ENCODE measurements at places on chromosomes 4 and X.

DNA sequence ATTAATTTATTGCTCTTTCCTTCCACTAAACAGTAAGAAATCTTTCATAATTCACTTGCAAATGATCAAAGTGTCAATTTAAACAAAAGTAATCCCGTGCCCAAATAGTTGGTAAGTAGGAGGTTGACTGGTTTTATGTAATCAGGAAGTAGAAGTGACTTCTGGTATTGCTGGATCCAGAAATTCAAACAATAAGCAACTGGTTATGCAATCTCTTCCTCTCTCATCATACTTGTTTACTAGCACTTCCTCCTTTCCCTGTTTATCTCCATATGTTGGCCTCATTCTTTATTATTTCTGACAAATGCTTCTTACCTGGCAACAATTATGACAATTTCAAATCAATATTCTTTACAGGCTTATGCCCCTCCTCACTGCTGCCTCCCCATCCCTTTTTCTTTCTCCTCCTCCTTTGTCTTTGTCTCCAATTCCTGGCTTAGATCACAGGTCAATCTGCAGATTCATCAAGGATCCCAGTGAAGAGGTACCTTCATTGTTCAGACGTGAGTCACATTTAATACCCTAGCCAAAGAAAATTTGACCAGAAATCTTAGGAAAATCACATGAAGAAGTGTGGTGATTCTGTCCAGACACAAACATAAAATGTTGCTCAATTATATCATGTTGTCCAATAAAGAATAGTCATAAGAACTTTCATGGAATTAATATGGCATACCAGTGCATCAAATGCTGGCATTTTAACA lies 323.2 kb upstream of the PCDH7 start:
- no peak for DNase-seq

DNA sequence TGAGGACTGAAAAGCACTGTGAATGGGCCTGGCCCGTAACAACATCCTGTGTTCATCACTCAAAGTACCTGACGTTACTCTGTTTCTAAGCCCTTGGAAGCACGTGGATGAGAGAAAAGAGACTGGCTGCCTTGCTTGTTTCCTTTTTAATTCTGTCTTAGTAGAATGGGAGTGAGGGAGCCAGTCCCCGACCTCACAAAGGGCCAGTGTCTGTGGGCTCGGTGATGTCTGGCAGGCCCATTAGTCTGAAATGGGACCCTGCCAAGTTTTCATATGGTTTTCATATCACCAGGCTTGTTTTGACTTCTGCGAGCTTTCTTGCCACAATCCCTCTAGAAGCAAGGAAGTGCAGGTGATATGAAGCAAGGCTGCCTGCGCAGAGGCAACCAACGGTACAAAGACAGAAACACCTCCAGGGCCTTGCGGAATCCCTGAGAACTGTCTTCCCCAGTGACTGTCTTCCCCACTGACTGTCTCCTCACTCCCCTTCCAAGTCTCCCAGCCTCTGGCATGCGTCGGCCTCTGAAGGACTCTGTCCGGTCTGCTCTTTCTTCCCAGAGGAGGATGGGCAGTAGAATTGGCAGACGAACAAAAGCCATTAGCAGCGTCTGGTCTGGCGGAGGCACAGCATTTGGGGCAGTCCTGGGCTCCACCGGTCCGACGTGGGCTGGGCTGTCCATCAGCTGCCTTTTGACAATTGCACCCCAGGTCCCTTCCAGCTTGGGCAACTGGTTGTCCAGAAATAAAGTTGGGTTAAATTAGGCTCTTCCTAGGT lies 20.2 kb upstream of the RASL11B start:
- no peak for DNase-seq

DNA sequence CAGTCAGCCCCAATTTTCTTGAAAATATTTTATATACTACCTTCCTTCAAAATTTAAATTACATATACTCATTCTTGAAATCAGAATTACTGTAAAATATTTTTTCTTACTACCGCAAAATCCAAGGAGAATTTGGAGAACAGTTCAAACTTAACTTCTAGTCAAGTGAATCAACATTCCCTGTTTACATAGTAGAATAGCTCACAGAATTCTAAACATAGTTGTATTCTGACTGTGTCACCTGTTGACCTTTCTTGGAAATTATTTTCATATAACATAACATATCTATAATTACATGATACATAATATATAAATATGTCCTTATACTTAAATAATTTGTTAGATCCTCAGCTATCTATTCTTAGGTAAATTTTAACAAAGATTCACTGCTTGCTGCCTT lies 31.0 kb upstream of the FGF5 start:
- no peak for DNase-seq

GRCh38 chrX:68719904-68720614 lies 72.6 kb downstream of the STARD8 start:
- no peak for DNase-seq

DNA sequence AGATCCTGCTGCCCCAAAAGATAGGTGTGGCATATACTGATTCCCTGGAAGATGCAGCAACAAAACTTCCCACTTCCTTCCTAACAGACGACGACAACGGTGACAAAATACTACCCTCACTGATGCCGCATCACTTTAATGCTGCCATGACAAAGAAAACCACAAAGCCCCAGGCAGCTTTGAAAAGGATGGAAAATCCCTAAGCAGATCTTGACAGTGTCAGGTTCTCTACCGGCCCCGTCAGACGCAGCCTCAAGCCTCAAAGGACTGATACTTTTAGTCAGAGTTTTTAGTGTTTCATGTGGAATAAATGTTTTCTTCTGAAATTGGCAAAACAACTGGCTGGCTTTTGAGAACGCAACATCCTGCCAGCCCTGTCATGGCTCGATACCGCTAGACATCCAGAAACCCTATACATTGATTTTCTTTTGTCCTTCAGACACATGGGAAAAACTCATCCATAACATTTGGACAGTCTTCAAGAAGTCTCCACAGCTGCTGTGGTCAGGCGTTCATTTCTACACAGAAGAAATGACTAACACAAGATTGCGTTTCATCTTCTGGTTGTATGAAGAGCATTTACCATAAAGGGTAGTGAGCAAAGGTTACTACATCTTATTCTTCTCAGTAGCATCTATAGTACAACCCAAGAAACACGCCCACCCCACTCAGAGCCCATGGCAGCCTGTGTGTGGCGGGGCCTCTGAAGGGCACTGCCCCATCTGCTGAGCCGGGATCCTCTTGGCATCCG lies 60.1 kb downstream of the GATB start:
- DNase-seq, result no peak

GRCh38 chr4:27692158-27692557 lies 831.5 kb downstream of the STIM2 start:
- no peak for DNase-seq

DNA sequence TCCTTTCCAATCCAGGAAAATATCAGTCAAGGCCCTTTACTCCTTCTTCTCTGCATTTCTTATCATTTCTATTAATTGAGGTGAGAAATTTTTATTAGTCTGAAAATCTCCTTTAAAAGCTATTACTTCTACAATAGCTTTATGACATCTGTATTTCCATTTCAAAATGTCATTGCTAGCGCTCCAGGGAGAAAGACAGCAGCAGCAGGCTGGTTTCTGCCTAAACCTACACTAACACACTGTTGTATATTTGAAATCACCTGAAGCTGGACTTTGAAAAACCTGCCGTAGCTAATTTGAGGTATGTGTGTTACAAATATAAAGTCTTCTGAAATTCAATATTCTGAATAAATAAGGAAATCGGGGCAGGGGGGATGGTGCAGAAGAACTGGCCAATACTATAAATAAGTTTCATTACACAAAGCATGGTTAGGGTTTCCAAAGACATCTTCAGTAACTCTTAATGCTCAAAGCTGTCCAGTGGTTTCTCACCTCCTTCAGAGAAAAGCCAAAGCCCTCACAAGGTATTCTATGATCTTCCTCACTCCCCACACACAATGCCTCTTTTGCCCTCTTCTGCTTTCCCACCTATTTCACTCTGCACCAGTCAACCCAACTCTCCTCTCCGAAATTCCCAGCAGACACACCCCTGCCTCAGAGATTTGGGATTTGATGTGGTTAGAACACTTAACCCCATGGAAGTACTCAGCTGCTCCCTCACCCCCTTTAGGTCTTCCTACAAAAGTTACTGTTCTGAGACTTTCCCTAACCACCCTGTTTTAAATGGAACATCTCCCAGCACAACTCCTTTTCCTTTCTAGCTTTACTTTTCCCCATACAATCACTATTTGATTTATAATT lies 122.7 kb downstream of the PPP3CA start:
- DNase-seq, result no peak

- no peak for DNase-seq
Observed at GRCh38 chr4:185141777-185142176, 1.3 kb upstream of the SLC25A4 start.

DNA sequence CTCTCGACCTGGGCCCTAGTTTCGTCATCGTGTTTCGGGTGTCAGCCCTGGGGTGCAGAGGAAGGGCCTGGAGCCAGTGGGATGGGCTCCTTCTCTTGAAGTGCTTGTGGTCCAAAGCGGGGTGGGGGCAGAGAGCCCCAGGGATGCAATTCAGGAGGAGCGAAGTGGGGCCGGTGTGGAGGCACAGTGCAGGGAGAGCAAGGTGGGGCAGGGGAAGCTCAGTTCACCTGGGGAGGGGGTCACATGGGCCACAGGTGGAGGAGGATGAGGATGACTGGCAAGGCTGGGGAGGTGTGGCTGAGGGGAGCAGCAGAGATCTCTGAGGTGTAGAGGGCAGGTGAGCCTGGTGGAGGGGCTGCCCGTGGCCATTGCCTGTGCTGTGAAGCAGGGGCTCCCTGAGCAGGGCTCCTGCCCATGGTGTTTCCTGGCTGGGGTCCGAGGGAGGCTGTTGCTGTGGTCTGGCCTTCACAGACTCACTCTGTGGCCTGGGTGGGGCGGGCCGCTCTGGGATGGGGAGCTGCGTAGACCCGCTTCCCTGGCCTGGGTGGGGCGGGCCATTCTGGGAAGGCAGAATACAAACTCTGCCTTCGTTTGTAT lies 6.9 kb downstream of the SORCS2 start:
- no peak for DNase-seq

DNA sequence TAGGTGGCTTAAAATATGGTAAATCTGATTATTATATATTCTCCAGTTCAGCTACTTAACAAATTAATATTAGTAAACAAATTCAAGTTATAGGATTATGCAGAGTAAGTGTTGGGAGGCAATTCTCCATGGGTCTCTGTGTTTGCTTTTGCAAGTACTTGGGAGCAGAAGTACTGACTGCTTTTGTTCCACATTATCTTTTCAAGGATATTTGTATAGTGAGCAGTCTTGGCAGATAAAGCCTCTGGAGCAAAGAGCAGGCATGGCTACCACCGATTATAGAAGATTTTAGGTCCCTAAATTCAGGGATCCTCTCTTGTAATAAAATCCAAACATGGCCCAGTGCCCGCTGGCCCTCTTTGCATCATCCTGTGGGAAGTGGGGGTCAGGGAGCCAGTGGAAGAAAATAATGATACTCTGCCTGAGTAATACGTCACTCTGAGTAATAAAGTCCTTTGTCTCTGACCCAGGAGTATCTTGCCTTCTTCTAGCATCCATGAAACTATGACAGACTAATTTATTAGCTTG lies 23.2 kb downstream of the NDNF start:
- no peak for DNase-seq

- DNase-seq, result no peak
Observed at GRCh38 chr4:10623241-10623640, 61.3 kb downstream of the CLNK start.

DNA sequence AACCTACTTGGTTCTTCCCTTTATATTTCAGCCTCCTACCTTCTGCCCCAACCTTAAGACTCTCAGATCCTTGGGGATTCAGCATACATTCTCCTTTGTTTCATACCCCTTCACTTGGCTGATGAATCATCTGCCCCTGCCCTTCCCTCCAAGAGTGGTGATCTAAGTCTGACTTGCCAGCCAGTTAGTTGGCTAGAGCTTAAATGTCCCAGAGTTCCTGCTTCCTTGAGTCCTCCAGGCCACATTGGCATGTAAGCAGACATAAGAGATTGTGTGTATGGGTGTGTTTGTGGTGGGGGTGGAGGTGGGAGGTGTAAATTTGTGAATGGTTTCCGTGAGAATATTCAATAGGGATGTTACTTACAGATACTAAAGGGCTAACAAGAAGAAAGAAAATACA lies 3.7 kb upstream of the TEX13D start:
- DNase-seq, result no peak

DNA sequence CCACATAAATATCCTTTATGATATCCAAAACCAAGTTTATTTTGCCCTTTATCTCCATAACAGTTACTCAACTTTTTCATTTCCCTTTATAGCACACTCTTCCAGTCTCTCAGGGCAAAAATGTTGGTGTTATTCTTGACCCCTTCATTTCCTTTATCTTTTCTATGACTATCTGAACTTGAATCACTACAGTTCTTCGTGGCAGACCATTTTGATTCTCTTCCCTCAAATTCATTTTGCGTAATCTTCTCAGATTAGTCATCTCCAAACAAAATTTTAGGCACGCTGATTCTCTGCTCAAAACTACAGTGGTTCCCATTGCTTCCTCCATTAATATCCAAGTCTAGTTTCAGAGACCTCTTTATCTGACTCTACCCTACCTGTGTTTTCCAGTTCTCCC lies 26.1 kb downstream of the RUFY3 start:
- DNase-seq, result no peak

DNA sequence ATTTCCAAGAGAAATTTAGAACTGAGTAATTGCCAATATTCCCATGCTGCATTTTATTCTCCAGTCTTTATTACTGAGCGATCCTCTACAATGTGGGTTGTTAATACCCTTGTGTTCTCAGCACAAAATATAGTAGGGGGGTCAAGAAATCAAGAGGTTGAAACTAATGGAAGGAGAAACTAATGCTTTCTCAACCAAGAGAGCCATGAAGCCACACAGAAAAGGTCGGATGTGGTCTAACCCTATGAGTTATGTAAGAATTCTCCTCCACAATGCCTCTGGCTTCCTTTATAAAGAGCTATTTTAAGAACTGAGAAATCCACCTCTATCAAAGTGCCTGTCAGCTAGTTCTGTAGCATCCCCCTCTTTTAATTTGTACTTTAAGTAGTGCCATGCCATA lies 268.5 kb downstream of the CHIC1 start:
- no peak for DNase-seq

DNA sequence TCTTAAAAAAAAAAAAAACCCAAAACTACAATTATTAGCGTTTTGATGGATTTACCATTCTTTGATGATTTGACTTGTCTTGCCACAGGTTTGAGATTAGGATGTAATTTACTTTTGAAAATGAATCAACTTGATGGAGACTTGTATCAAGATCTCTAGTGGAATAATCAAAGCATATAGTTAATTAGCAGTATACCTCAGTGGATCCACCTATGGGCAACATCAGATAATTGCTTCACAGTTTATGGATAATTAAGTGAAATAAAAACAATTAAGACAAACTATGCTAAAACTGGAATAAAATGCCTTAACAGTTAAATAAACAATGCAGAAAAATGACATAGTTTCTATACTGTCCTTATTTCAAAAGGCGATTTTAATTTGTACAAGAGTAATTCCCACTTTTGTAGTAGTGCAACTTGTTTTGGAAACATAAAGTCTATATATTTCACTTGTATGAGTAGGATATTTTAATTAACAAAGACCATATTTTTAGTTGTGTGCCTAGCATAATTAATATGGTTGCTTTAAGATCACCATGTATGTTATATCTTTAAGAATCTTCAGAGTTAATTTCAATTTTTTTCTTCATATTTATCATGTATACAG lies 4.2 kb downstream of the CPEB2 start:
- DNase-seq, result no peak

All from activated CD8-positive, alpha-beta memory T cell treated with anti-CD3 and anti-CD28 coated beads for 1 hour (primary cell).